ENCODE measurements at places on chromosomes 3 and 15. TPM values are rescaled to one million over a fixed set of nuclear protein-coding genes. Genes with fewer than 3 reads are reported as not detected.
A peak's percentile ranks its signal among the peaks of the same experiment; 100 is the strongest.

DNA sequence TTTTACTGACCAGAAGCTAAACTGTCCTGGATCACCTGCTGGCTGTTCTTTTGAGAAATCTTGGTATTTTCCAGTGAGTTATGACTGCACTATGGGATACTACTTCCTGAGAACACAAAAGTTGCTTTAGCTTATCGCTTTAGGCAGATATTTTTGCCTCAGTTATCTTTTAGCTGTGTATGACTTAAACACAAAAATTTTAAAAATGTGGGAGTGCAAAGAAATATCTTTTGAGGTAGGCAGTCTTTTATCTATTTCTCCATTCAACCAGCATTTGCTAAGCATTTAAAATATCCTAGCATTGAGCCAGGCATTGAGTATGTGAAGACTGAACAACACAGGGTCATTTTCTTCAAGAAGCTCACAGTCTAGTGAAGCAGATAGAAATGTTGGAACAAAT lies 981.9 kb downstream of the FHIT start:
- DNase-seq, result peak; percentile 55

DNA sequence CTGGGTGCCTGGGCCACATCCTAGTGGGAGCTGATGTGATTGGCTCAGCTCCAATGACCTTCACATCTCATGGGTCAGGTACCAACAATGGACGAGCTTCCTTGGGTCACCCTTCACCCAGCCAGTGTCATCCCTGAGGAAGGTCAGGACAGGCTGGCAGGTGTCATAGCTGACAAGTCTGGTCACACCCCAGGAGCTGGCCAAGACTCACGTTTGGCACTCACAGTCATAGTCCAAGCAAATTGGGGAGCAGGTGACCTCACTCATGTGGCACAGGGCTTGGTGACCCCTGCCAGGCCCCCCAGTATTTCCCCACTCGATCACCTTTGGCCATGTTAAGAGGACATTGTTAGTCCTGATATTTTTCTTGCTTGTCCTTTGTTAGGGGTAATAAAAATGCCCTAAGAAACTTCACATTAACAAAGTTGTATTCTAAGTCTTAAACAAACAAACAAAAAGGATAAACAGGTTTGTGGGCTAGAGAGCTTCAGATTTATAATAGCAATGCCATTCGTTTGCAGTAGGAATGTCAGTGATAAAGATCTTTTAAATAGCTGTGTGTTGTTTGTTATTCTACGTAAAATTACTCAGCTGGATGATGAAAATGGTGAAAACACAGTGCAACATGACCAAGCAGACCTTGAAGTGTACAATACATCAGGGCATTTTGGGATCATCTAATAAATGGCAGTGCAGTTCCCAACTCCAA lies 79.5 kb upstream of the POMGNT2 start:
- no peak for DNase-seq

GRCh38 chr3:144516589-144516988 lies 545.0 kb downstream of the DIPK2A start:
- DNase-seq, result no peak

STAB1 gene
- 0.63 TPM for total RNA-seq

DNA sequence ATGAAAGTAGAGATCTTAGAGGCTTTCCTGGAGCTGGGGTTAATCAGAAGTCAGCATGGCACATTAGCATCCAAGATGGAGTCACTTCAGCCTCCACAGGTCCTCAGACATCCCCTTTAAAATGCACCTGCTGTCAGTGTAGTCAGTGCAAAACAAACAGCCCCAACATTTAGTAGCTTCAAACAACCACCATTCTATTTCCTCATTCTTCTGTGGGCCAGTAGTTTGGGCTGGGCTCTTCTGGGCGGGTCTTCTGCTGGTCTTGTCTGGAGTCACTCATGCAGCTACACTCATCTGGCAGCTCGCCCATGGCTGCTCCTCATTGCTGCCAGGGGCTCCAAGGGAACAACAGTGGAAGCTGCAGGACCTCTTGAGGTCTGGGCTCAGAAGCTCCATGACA lies 99.9 kb downstream of the TLE3 start:
- DNase-seq, result no peak

- no peak for DNase-seq
Observed at GRCh38 chr3:108036401-108036800, 54.4 kb downstream of the CD47 start.

GRCh38 chr3:66075281-66075680 lies 36.6 kb upstream of the MAGI1 start:
- DNase-seq, result no peak

DNA sequence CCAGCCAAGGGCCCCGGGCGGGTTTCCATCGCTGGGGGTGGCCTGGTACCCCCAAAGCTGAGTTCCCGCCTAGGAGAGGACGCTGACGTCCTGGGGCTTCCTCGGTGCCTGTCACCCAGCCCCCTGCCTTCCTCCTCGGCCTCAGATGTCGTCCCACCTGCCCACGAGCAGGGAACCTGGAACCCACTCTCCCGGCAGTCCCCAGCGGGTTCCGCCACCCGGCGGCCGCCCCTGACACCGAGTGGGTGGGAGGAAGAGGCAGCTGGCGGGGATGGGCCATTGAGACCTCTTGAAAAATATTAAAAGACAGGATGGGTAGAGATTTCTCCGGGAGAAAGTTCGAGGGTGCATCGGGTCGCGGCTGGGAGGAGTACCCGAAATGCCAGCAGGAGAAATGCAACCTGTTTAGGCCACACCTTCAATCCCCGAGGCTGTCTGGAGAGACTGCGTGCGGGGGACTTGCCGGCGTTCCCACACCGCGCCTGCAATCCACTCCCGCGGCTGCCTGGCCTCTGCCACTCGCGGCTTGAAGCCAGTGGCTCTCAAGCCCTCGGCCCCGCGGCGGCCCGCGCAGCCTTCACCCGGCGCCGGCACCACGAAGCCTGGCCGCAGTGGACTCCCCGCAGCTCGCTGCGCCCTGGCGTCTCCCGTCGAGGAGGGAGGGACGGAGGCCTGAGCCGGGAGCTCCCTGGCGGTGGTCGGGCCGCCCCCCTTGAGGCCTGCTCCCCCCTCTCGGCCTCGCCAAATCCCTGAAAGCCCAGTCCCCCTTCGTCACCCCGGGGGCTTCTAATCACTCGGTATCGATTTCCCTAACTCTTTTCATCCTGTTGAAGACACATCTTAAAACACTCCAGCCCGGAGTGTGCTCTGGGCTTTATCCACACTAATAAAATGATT lies 8.6 kb upstream of the NR2F2 start:
- DNase-seq, result no peak

VGLL3 gene
- 8.2 TPM for total RNA-seq

CPN2 gene
- not detected for total RNA-seq

DNA sequence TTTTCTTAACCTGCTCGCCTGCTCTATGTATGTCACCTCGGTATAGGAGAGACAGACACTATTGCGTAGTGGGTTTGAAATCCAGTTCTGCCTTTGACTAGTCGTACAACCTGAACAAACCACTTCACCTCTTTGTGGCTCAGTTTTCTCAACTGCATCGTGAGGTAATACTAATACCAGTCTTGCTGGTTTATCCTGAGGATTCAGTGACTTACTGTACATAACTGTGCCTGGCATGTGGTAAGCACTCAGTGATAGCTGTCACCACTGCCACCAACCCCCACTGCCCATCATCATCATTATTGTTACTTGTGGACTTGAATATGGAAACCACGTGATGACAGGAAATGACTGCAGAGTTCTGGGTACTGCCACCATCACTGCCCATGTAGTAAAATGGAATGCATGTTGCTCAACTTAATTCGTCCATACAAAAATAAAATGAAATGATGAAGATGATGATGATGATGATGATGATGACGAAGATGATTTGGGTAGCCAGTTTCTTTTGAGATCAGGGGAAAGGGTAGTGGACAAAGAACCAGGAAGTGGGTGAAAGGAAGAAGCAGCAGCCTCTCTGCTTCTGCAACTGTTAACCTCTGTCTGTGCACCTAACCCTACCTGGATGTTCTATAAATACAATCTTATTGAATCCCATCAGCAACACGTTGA lies 228.1 kb downstream of the FEZF2 start:
- DNase-seq, result no peak

GRCh38 chr15:72141171-72142084 lies 23.2 kb downstream of the SENP8 start:
- no peak for DNase-seq

GRCh38 chr3:13106308-13107001 lies 33.2 kb upstream of the IQSEC1 start:
- DNase-seq, result no peak

DNA sequence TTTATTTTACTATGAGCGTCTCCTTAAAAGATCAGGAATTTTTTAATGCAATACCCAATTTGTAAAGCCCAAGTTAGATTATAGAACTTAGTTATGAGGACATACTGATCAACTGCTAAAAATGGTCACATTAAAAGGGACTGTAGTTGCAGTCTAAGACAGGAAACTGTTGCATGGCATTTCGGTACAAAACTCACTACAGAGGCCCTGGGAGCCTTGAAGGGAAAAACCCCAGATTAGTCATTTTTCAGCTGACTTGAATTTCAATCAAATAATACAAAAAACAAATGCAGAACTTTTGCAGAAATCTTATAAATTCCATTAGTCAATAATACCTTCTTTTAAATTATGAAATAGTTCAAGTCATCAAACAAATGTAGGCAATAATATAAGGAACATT lies 6.9 kb upstream of the PTX3 start:
- no peak for DNase-seq

RASGRP1 gene
- total RNA-seq, result 7.3 TPM

IL1RAP gene
- total RNA-seq, result 6.2 TPM

DNA sequence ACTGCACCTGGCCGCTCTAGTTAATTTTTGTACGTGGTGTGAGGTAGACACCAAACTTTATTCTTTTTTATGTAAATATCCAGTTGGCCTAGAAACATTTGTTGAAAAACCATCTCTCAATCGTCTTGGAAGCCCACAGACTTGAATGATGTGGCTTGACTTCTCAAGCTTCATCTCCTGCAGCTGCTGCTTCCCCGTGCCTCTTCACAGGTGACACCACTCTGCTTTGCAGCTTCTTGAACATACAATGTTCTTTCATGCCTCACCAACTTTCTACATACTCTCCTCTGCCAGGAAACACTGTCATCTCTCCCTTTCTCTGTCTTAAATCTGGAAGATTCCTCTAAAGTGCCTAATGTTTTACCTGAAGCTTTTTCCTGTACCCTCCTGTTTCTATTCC lies 35.6 kb downstream of the MAP6D1 start:
- no peak for DNase-seq

GRCh38 chr3:183449791-183450190 lies 21.4 kb upstream of the MCF2L2 start:
- DNase-seq, result no peak

DNA sequence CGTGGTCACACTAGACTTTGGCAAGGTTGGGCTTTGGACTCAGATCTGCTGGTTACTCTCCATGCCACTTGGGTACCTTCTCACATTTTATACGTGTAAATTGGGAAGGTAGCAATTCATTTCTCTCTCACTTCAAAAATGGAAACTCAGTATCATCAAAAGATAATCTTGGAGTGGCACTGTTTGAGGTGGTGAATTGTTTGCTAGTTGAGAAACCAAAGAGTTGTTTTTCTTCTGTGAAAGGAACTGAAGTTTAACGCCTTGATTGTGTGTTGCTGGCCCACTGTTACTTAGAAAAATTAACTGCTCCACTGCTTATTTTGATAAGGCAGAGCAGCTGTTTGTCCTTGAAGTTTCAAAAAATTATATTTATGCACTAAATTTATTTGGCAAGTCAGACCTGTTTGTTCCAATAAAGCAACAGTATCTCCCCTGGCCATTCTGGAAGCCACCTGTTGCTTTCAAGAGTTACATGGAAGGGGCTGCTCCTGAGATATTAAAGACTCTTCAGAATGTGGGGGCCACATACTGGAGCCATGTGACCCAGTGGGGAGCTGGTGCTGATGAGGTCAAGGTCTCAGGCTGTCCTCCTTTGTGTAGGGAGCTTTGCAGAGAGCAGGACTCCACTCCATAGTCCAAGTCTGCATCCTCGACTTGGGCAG lies 16.2 kb downstream of the PLCL2 start:
- no peak for DNase-seq

All from Caco-2 (cell line).